ENCODE measurements at places on chromosomes 5 and 9. TPM values are rescaled to one million over a fixed set of nuclear protein-coding genes. Genes with fewer than 3 reads are reported as not detected.

Gene JAK2
- 11.3 TPM for total RNA-seq

Gene IFNK
- total RNA-seq, result not detected

Gene AJM1
- total RNA-seq, result 0.95 TPM

Gene C9orf50
- total RNA-seq, result under 0.01 TPM

Gene C9
- total RNA-seq, result 0.16 TPM

Gene XRCC4
- 3.0 TPM for total RNA-seq

Gene SARDH
- total RNA-seq, result 4.6 TPM

Gene HTR1A
- total RNA-seq, result not detected

Gene PCDHGB7
- 5.2 TPM for total RNA-seq

Gene LPAR1
- 450 TPM for total RNA-seq

Gene G3BP1
- total RNA-seq, result 89.2 TPM

Gene DIRAS2
- total RNA-seq, result 0.09 TPM

Gene CEL
- 0.32 TPM for total RNA-seq

Gene PRRX2
- total RNA-seq, result 21.5 TPM

Gene CDKN2B-AS1
- total RNA-seq, result 5.6 TPM

Gene PKD2L2
- not detected for total RNA-seq

Gene ADAMTSL1
- 37.5 TPM for total RNA-seq

Gene GRPEL2
- total RNA-seq, result 9.7 TPM

Gene PCDHGB1
- total RNA-seq, result 1.5 TPM

Gene DAB2
- 79.3 TPM for total RNA-seq

Gene LCN2
- total RNA-seq, result not detected

Gene SLC24A2
- total RNA-seq, result not detected

Gene TTC23L
- total RNA-seq, result 0.52 TPM

Gene OBP2B
- not detected for total RNA-seq

Gene C5orf58
- total RNA-seq, result not detected

Gene SPATA31D4
- total RNA-seq, result not detected

Gene FCN1
- not detected for total RNA-seq

Gene WNK2
- under 0.01 TPM for total RNA-seq

Gene GLRA1
- not detected for total RNA-seq

Gene OTULINL
- total RNA-seq, result not detected

Gene SERF1A
- total RNA-seq, result 0.69 TPM

Gene FBXL7
- 3.3 TPM for total RNA-seq

Gene TEX48
- total RNA-seq, result not detected

Gene BRD3OS
- total RNA-seq, result 13.1 TPM

Gene RNF224
- 0.09 TPM for total RNA-seq

Gene TNPO1
- 193 TPM for total RNA-seq

Gene KCNIP1
- total RNA-seq, result not detected

Gene CCL21
- not detected for total RNA-seq

Gene PPP6C
- 7.3 TPM for total RNA-seq

All from bronchial smooth muscle cell (primary cell).